ENCODE measurements at places on chromosomes 7 and 10.

- no peak overlapping the region for H3K27ac ChIP-seq
- DNase-seq, result no peak
- no peaks in the 10 kb centered on the region for H3K36me3 ChIP-seq
- no peak overlapping the region for H3K4me3 ChIP-seq
- 0 out of 2 replicates have a peak, but pooled peaks cover 8% of the 10 kb centered on the region for H3K27me3 ChIP-seq
These were observed 130.0 kb upstream of the AHR start for GRCh38 chr7:17168416-17168815.

DNA sequence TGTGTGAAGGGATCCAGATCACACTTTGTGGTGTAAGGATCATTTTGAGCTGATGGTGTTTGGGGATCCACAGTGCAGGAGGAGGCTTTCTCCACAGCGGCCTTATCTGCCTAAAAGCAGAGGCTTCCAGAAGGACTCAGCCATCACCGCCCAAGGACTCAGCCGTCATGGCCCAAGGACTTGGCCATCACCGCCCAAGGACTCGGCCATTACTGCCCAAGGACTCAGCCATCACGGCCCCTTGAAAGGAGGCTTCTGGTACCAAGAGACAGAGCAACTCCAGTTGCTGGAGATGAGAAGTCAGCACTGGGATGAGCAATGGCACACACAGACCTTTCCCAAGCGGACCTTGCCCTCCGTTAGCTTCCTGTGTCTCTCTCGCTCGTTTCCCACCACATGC, 6.0 kb upstream of the CFAP46 start:
- H3K4me3 ChIP-seq, result no peak overlapping the region
- H3K36me3 ChIP-seq, result no peaks in the 10 kb centered on the region
- no peaks in the 10 kb centered on the region for H3K27me3 ChIP-seq
- DNase-seq, result no peak
- no peak overlapping the region for H3K27ac ChIP-seq

DNA sequence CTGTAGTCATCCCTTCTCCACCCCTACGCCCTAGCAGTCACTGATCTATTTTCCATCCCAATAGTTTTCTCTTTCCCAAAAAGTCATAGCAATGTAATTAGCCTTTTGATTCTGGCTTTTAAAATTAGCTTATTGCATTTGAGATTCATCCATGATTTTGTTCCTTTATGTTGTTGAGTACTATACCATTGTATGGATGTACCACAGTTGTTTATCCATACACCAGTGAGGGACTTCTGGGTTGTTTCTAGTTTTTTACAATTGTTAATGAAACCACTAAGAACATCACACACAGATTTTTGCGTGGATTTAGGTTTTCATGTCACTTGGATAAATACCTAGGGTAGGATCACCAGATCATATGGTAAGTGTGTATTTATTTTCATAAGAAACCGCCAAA, 16.1 kb downstream of the FHIP2A start:
- H3K27me3 ChIP-seq, result no peaks in the 10 kb centered on the region
- H3K36me3 ChIP-seq, result peaks cover 19% of the 10 kb centered on the region
- H3K4me1 ChIP-seq, result no peaks in the 10 kb centered on the region
- no peak for DNase-seq
- H3K27ac ChIP-seq, result no peak overlapping the region

GRCh38 chr7:113705439-113705838, 213.4 kb downstream of the PPP1R3A start:
- H3K27ac ChIP-seq, result no peak overlapping the region
- H3K36me3 ChIP-seq, result no peaks in the 10 kb centered on the region
- H3K4me1 ChIP-seq, result no peaks in the 10 kb centered on the region
- H3K4me3 ChIP-seq, result no peak overlapping the region

DNA sequence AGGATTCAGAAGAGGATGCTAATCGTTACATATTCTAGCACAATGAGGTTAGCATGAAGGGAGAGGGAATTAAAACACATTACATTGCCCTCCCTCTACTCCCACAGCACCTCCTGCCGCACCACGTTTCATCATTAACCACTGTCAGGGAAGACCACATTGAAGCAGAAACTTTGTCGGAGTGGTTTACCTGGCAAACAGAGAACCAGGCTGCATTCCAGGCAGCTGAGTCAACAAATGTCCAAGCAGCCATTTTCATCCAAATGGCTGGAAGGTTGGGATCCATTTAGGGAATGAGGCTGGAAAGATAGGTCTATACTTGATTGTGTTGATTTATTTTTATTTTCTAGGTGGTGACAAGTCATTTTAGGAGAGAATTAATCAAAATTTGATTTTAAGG, 273.6 kb downstream of the DYNC1I1 start:
- H3K4me3 ChIP-seq, result no peak overlapping the region
- no peak for DNase-seq
- no peaks in the 10 kb centered on the region for H3K4me1 ChIP-seq
- no peak overlapping the region for H3K27ac ChIP-seq
- no peaks in the 10 kb centered on the region for H3K36me3 ChIP-seq

GRCh38 chr7:1644341-1645070, 25.6 kb upstream of the ELFN1 start:
- H3K27ac ChIP-seq, result no peak overlapping the region
- H3K27me3 ChIP-seq, result peaks cover 17% of the 10 kb centered on the region
- no peak overlapping the region for H3K4me3 ChIP-seq
- DNase-seq, result no peak
- H3K36me3 ChIP-seq, result no peaks in the 10 kb centered on the region

DNA sequence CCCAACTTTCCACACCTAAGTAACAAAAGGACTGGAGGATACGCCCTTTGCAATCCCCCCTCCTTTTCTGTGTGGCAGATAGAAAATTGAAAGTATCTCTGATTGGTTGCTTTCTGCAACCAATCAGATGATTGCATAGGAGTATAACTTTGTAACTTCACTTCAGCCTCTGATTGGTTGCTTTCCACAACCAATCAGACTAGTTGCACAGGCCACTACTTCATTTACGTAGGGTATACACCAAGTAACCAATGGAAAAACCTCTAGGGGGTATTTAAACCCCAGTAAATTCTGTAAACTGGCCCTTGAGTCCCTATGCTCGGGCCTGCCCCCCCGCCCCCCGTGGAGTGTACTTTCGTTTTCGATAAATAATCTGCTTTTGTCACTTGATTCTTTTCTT, 1080.4 kb downstream of the CNTNAP2 start:
- H3K36me3 ChIP-seq, result no peaks in the 10 kb centered on the region
- no peaks in the 10 kb centered on the region for H3K27me3 ChIP-seq
- no peak overlapping the region for H3K27ac ChIP-seq
- H3K4me1 ChIP-seq, result no peaks in the 10 kb centered on the region
